Stomach (tissue), 19 donors: ENCODE measurements at places on chromosomes 2 and 18. TPM values are rescaled to one million over a fixed set of nuclear protein-coding genes. Genes with fewer than 3 reads are reported as not detected.

Gene VAMP5
- total RNA-seq = 72.9 TPM

Gene EIF5B
- total RNA-seq = 51.2 TPM

Gene SERPINB12
- total RNA-seq = not detected

Gene CTNNA2
- total RNA-seq = 0.58 TPM

Gene IL36G
- total RNA-seq = not detected

Gene TP53I3
- 38.7 TPM for total RNA-seq
